ENCODE measurements at places on chromosomes 5 and 9.

GRCh38 chr5:132506094-132506692 lies 15.6 kb upstream of the IRF1 start:
- no peak for DNase-seq

- no peak for DNase-seq
These were observed 97.4 kb upstream of the ITGA1 start for GRCh38 chr5:52690236-52690768.

- DNase-seq = no peak
These were observed 18.8 kb upstream of the FCN1 start for GRCh38 chr9:134936346-134937163.

GRCh38 chr9:96253059-96253696 lies 48.8 kb downstream of the HSD17B3 start:
- DNase-seq = no peak

DNA sequence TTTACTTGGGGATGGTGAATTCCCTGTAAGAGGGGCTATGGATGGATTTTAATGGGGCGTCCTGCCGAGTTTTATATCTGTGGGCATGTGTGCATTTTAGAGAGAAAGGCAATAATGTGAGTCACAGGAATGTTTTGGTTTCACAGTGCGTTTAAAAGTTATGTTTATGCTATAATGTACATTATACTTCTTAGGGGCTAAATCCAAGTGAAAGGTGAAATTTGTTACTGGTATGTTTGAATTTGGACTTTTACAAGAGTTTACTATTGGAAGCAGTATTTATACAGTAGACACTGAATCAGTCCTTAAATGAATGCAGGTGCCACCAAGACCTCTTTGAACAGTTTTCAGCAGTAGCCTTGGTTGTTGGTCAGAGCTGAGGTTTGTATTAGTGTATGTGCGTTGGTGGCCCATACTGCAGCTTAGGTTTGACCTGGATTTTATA lies 5.6 kb downstream of the JMY start:
- no peak for DNase-seq

- DNase-seq = no peak
These were observed 185.4 kb downstream of the CRB2 start for GRCh38 chr9:123541411-123541810.

DNA sequence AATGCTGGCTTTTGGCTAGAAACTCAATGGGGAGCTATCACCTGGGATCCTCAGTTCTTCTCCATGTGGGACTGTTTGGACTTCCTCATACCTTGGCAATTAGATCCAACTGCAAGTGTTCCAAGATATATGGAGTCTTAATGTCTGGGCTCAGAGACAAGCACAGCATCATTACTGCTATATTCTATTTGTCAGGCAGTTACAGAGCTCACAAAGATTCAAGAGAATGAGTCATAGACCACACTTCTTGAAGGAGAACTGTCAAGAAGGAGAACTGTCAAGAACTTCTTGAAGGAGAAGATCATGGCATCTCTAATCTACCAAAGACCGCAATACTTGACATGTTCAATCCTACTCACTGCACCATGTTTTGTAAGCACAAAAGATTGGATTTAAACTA lies 106.8 kb upstream of the NREP start:
- no peak for DNase-seq

- no peak for DNase-seq
These were observed 56.4 kb downstream of the GABBR2 start for GRCh38 chr9:98652302-98652701.

GRCh38 chr5:129399069-129399468 lies 61.0 kb upstream of the ADAMTS19 start:
- no peak for DNase-seq

GRCh38 chr9:82091100-82091499 lies 102.5 kb downstream of the SPATA31D1 start:
- no peak for DNase-seq

GRCh38 chr5:122053181-122054109 lies 24.6 kb downstream of the LOX start:
- no peak for DNase-seq

DNA sequence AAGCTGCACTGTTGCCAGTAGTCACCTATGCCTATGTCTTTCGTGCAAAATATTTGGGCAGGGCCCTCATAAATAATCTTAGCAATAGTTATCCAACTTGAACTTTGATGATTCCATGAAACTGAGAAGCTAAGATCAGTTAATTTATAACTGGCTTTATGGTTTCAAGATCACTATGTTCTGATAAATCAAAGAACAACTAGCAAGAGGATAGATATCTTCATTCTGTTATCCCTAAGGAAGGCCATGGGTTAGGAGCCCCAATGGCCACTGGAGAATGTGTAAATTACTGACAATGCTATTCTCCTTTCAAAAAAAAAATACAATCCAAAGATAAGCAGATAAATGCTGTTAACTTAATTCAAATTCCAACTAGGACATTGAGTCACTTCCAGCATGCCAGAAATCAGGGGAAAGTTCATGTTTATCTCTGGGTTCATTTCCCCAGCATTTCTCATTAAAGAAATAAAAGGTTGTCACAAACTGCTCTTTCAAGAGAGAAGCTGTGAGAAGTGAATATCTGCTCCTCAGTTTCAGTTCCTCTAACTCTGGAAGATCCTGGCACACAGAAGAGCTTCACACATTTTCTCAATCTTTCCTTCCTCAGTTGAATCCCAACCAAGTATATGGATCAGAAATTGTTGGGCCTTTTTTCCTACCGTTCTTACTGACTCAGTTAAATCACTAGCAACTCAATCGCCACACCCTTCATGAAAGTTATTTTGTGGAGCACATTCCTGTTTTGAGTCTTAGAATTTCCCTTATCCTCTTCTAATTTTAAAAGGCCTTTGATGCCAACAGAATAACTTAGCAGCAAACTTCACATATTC lies 59.6 kb upstream of the SLC1A1 start:
- no peak for DNase-seq

Data from stimulated activated CD4-positive, alpha-beta T cell treated with anti-CD3 and anti-CD28 coated beads, Interleukin-2, amount 100 ng/mL, for 4 hours (primary cell).